ENCODE measurements at places on chromosomes 5 and 9. TPM values are rescaled to one million over a fixed set of nuclear protein-coding genes. Genes with fewer than 3 reads are reported as not detected.
A peak's percentile ranks its signal among the peaks of the same experiment; 100 is the strongest.

The CA9 gene
- total RNA-seq, result not detected

- no peaks in the 10 kb centered on the region for H3K4me1 ChIP-seq
- no peak for DNase-seq
- H3K27me3 ChIP-seq, result no peaks in the 10 kb centered on the region
- no peak overlapping the region for H3K27ac ChIP-seq
- H3K36me3 ChIP-seq, result no peaks in the 10 kb centered on the region
- H3K4me3 ChIP-seq, result no peak overlapping the region
Observed at GRCh38 chr5:168712280-168712924, 133.2 kb upstream of the PANK3 start.

GRCh38 chr5:39520232-39520572, 95.4 kb upstream of the DAB2 start:
- no peaks in the 10 kb centered on the region for H3K4me1 ChIP-seq
- H3K27ac ChIP-seq, result peak overlapping the region; percentile 58
- no peak overlapping the region for H3K4me3 ChIP-seq
- DNase-seq, result no peak
- no peaks in the 10 kb centered on the region for H3K36me3 ChIP-seq

- H3K36me3 ChIP-seq, result no peaks in the 10 kb centered on the region
- H3K4me3 ChIP-seq, result no peak overlapping the region
Observed at GRCh38 chr9:117418111-117418510, 3.3 kb upstream of the ASTN2 start.

The ADRB2 gene
- 2.9 TPM for total RNA-seq

The AFAP1L1 gene
- total RNA-seq, result 22.8 TPM

DNA sequence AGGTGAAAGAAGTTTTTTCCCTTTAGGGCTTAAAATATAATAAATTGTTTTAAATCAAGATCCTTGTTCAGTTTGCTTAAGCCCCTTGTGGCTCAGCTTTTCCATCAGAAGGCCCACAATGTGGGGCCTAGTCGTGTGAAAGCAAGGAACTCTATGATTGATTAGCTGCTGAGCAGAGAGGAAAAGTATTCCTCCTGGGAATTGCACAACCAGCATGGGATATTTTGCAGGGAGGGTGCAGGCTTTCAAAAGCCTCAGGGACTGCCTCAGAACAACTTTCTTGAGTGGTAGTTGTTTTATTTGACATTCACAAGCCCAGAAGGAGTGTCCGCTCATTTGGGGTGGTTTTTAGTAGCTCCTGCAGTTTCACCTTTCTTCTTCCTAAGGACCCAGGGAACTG, 19.8 kb downstream of the TTC23L start:
- no peak overlapping the region for H3K27ac ChIP-seq
- DNase-seq, result no peak
- no peaks in the 10 kb centered on the region for H3K36me3 ChIP-seq
- no peak overlapping the region for H3K4me3 ChIP-seq

DNA sequence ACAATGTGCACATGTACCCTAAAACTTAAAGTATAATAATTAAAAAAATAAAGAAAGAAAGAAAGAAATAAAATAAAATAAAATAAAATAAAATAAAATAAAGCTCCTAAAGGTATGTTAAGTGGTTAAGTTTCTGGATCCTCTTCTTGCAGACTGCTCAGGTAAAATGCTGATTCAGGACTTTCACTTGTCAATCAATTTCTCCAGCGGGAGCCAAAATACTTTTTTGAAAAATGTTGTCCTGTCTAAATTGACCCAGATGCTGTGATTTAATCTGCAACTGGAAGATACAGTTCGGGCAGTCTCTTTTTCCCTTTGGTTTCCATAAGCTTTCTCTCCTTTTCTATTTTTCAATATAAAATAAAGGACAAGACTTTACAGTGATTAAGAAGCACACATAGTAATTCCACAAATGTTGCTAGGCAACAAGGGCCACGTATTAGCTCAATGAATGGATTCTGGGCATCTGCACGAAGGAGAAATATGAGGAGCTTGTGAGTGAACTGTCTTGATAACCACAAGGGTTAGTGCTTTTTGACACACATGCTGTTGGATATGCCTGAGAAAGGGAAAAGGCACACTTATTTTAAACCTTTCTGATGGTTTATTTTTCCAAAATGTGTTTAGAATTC, 38.6 kb downstream of the HTR4 start:
- H3K36me3 ChIP-seq, result no peaks in the 10 kb centered on the region
- no peak for DNase-seq
- no peaks in the 10 kb centered on the region for H3K4me1 ChIP-seq
- H3K27ac ChIP-seq, result no peak overlapping the region
- no peaks in the 10 kb centered on the region for H3K27me3 ChIP-seq

DNA sequence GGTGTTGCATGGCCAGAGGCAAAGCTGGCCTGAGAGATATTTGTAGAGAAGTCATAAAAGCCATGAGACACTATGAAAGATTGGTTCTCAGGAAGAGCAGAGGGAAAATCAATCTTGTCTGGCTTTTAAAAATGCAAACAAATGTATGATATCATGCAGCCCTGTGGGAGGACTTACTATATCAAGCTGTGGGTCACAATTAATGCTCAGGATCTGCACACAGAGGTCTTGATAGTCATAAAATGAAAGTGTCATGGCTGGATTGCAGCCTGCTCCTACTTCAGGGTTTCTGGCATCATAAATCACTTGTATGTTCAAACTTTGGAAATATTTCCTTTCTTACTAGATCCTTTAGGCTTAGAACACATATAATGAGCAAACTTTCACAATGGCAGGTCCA, 151.5 kb downstream of the SEMA6A start:
- H3K4me3 ChIP-seq, result no peak overlapping the region
- no peak for DNase-seq
- peak overlapping the region; percentile 50 for H3K27ac ChIP-seq
- no peaks in the 10 kb centered on the region for H3K27me3 ChIP-seq
- H3K36me3 ChIP-seq, result no peaks in the 10 kb centered on the region
- H3K4me1 ChIP-seq, result peaks cover 9% of the 10 kb centered on the region

- peak overlapping the region; percentile 4 for H3K27ac ChIP-seq
- no peaks in the 10 kb centered on the region for H3K36me3 ChIP-seq
- H3K4me1 ChIP-seq, result peaks cover 9% of the 10 kb centered on the region
- no peak overlapping the region for H3K4me3 ChIP-seq
- H3K27me3 ChIP-seq, result no peaks in the 10 kb centered on the region
- DNase-seq, result no peak
Observed at GRCh38 chr5:163512526-163512925, 7.1 kb downstream of the MAT2B start.

DNA sequence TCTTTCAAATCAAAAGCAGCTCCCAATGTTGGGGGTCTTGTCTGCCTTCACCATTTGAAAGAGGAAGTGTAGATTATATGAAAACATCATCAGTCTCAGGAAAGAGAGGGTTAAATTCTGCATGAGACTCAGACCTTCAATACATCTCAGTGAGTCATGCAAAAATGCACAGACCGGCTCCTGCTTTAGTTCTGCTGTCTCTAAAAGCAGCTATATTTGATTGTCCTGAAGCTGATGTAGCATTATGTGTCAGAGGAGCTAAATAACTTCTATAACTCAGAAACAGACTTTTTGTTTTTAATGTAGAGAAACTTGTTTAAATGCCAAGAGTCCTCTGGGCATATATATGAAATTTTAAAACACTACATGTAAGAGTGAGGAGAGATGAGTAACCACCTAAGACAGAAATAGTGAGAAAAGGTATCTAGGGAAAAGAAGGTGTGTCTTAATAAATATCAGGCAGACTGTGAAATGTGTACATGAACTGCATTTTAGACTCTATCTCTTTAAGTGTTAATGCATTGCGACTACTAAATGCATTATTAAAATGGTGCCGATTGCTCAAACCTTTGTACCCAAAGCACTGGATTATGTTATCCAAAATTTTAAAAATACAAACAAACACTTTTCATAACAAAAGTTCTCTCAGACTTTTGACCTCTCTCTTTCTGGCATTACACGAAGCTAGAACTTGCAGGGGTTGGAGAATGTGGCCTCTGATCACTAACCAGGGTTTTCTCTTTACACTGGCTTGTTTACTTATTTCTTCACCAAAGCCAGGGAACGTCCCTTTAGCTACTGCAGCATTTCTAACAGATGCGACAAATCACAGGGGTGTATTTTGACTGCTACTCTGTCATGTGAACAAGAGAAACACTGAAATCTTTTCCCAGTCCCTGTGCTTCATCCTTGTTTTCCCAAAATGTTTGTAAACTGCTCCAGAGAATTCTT, 302.3 kb downstream of the ARL15 start:
- no peak for DNase-seq
- H3K36me3 ChIP-seq, result no peaks in the 10 kb centered on the region
- H3K27me3 ChIP-seq, result no peaks in the 10 kb centered on the region
- H3K4me3 ChIP-seq, result no peak overlapping the region
- H3K4me1 ChIP-seq, result no peaks in the 10 kb centered on the region
- no peak overlapping the region for H3K27ac ChIP-seq

- H3K27ac ChIP-seq, result no peak overlapping the region
Observed at GRCh38 chr5:92887254-92887653, 693.8 kb downstream of the NR2F1-AS1 start.

DNA sequence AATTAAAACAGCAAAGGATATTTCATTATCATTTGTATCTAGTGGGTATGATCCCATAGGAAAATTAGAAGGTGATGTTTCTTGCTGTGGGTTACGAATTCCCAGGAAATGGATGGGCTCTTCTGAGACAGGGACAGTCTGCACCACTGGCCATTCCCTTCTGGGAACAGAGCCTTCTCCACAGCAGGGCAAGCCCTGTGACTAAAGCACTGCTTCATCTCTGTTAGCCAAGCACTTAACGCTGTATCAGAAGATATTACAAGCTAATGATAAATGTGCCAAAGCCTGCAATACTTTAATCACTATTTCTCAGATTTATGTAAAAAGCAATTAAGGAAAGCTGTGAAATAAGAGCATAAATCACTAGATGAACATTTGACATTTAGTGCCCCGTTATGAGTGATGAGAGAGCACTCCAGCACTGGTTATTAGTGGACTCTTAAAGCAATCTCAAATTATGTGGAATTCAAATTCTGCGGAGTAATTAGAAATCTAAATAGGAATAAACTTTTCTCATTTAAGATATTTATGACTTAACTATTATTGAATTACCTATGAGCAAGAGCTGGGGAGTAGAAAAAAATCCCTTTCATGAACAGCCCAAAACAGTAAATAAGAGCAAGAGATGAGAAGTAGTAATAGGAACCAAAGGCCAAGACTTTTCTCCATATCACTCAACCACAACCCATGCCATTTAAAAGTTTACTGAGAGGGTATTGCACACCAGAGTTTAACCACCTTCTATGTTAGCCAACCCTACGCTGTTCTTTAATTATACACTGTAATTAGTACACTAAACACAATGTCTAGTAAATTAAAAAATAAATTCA, 49.2 kb downstream of the FAM240B start:
- no peaks in the 10 kb centered on the region for H3K27me3 ChIP-seq
- no peaks in the 10 kb centered on the region for H3K36me3 ChIP-seq

The ZFAND5 gene
- 58.7 TPM for total RNA-seq

- no peak overlapping the region for H3K4me3 ChIP-seq
- H3K27ac ChIP-seq, result no peak overlapping the region
- no peak for DNase-seq
- no peaks in the 10 kb centered on the region for H3K27me3 ChIP-seq
- no peaks in the 10 kb centered on the region for H3K4me1 ChIP-seq
- no peaks in the 10 kb centered on the region for H3K36me3 ChIP-seq
Observed at GRCh38 chr9:14399756-14400657, 86.1 kb upstream of the NFIB start.

DNA sequence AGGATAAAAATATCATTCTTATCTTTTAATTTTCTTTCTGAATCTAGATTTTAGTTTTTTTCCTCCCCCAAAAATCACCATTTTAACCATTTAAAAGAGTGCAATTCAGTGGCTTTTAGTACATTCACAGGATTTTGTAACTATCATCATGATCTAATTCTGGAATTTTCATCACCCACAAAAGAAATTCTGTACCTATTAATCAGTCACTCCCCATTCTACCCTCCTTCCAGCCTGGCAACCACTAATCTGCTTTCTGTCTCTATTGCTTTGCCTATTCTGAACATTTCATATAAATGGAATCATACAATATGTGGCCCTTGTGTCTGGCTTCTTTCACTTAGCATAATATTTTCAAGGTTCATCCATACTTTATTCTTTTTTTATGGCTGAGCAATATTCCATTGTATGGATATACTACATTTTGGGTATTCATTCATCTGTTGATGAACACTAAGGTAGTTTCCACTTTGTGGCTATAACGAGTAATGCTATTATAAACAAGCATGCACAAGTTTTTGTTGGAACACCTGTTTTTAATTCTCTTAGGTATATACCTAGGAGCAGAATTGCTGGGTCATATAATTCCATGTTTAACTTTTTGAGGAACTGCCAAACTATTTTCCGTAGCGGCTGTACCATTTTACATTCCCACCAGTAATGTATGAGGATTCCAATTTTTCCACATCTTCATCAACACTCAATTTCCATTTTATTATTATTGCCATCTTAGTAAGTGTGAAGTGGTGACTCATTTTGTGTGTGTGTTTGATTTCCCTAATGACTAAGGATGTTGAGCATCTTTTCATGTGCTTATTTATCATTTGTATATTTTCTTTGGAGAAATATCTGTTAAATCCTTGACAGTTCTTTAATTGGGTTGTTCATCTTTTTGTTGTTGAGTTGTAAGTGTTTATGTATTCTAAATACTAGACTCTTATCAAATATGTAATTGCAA, 340.3 kb downstream of the CWC27 start:
- H3K27me3 ChIP-seq, result no peaks in the 10 kb centered on the region
- H3K36me3 ChIP-seq, result no peaks in the 10 kb centered on the region
- no peak overlapping the region for H3K4me3 ChIP-seq

- H3K27ac ChIP-seq, result no peak overlapping the region
- DNase-seq, result no peak
- no peaks in the 10 kb centered on the region for H3K4me1 ChIP-seq
- H3K36me3 ChIP-seq, result no peaks in the 10 kb centered on the region
- no peaks in the 10 kb centered on the region for H3K27me3 ChIP-seq
Observed at GRCh38 chr5:33994845-33995244, 10.4 kb upstream of the SLC45A2 start.

The CEL gene
- 1.4 TPM for total RNA-seq

The PCDHGA12 gene
- 15.3 TPM for total RNA-seq

GRCh38 chr9:80447876-80448275, 876.1 kb downstream of the TLE4 start:
- H3K4me1 ChIP-seq, result no peaks in the 10 kb centered on the region
- no peak for DNase-seq
- H3K27ac ChIP-seq, result no peak overlapping the region
- H3K36me3 ChIP-seq, result no peaks in the 10 kb centered on the region
- H3K4me3 ChIP-seq, result no peak overlapping the region

The SPINK6 gene
- not detected for total RNA-seq

The LTC4S gene
- total RNA-seq, result 4.1 TPM

The ACTBL2 gene
- total RNA-seq, result not detected

The SHOC1 gene
- total RNA-seq, result 1.0 TPM

The ADAM19 gene
- total RNA-seq, result 11.3 TPM

DNA sequence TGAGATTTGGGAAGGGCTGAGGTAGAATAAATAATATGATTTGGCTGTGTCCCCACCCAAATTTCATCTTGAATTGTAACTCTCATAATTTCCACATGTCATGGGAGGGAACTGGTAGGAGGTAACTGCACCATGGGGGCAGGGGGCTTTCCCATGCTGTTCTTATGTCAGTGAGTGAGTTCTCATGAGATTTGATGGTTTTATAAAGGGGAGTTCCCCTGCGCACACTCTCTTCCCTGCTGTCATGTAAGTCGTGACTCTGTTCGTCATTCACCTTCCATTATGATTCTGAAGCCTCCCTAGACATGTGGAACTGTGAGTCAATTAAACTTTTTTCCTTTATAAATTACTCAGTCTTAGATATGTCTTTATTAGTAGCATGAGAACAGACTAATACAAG, 115.5 kb upstream of the STARD4 start:
- H3K4me3 ChIP-seq, result no peak overlapping the region
- no peaks in the 10 kb centered on the region for H3K4me1 ChIP-seq
- no peak for DNase-seq
- no peaks in the 10 kb centered on the region for H3K36me3 ChIP-seq
